ENCODE measurements at places on chromosomes 4 and X.

DNA sequence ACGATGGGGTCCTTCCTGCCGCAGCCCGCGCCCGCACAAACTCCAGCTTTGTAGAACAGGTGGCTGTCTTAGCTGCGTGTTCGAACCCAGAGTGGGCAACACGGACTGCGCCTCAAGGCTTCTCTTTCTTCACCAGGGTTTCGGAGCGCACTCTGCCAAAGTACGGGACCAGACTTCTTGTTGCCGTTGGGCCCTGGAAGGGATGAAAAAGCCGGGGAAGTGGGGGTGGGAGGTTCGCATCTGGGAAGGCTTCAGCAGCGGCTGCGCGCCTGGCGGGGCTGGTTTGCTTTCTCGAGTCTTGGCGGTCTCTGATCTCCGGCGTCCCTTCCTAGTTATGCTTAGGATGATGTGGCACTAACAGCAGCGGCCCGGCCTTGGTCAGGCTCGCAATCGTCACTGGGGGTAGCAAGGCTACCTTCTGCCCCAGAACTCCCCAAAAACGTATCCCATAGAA, 673 bp downstream of the PARM1 start:
- DNase-seq = no peak

GRCh38 chr4:113145519-113146291, 96.3 kb downstream of the ANK2 start:
- DNase-seq = no peak

GRCh38 chr4:181604546-181604945, 638.7 kb upstream of the TENM3 start:
- DNase-seq = no peak

GRCh38 chr4:154942176-154942575, 161.1 kb downstream of the RBM46 start:
- no peak for DNase-seq

DNA sequence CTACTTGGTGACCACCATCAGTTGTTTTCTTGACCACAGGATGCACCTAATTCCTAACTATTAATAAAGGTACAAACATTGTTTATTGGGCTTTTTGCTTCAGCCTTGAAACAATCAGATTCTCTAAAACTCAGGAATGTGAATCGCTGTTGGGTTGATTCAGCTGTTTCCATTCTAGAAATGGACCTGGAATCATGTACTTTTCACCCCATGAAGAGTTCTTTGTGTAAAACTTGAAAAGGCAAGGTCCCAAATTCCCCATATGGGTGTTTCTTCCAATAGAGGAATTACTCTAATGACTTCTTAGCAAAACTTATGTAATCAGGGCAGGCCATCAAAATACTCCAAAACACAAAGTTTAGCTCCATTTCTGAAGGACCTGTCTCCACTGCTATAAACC, 7.4 kb downstream of the AFAP1 start:
- DNase-seq = no peak

- no peak for DNase-seq
Observed at GRCh38 chr4:80097400-80098177, 24.6 kb upstream of the ANTXR2 start.

DNA sequence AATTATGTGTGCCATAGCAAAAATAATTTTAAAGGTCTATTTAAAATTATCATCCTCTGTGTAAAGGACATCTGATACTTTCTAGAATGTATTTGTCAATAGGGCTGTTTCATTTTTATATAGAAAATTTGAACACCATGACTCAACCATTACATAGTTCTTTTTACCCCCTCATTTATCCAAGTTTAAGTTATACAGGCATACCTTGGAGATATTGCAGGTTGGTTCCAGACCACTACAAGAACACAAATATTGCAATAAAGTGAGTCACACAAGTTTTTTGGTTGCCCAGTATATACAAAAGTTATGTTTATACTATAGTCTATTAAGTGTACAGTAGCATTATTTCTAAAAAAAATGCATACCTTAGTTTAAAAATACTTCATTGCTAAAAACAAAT, 130.4 kb downstream of the MSL3 start:
- no peak for DNase-seq

DNA sequence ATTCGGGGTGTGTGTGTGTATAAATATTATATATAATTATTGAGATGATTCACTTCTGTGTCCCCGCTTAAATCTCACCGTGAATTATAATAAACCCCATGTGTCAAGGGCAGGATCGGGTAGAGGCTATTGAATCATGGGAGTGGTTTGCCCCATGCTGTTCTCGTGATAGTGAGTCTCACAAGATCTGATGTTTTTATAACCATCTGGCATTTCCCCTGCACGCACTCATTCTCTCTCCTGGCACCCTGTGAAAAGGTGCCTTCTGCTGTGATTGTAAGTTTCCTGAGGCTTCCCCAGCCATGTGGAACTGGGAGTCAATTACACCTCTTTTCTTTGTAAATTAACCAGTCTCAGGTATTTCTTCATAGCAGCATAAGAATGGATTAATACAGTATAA, 851.4 kb upstream of the AGA start:
- no peak for DNase-seq

DNA sequence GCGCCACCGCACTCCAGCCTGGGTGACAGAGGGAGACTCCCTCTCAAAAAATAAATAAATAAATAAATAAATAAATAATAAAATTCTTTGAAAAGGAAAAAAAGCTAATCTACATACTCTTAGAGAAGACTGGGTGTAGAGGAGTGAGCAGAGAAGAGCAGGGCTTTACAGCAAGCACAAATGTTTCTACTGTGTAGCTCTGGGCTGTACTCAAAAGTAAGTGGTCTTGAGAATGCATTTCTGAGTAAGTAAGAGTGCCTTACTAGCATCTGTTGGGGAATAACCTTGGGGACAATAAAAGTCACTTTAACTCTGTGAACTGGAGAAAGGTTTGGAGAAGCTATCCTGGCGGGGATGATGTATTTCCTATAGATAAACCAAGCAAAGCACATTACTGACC, 185.8 kb downstream of the WDFY3 start:
- DNase-seq = no peak

DNA sequence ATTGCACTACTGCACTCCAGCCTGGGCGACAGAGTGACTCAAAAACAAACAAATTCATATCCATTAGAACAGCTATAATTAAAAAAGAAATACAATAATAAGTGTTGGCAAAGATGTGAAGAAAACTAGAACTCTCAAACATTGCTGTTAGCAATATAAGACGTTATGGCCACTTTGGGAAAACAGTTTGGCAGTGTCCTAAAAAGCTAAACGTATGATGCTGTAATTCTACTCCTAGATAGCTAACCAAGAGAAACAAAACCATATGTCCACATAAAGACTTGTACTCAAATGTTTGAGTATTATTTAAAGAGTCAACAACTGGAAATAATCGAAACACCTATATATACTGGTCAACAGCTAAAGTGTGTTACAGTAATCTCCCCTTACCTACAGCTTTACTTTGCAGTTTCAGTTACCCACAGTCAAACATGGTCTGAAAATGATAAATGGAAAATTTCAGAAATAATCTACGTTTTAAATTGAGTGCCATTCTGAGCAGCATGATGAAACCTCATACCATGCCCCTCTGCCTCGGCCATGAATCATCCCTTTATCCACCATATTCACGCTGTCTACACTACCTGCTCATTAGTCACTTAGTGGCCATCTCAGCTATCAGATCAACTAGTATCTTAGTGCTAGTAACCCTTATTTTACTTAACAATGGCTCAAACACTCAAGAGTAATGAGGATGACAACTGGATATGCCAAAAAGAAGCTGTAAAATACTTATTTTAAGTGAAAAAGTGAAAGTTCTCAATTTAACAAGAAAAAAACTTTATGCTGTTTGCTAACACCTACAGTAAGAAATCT, 4.9 kb downstream of the ELF2 start:
- no peak for DNase-seq

DNA sequence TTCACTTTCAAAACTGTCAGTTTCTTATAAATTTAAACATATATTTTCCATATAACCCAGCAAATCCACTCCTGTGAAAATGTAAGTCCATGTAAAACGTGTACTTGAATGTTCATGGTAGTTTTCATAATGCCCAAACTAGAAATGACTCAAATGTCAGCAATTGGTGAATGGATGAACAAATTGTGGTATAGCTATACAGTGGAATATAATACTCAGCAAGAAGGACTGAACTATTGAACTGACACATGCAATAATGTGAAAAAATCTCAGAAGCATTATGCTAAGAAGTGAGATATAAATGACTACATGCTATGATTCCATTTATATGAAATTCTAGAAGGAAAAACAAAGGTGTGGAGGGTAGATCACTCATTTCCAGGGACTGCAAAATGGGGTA, 52.2 kb downstream of the USP53 start:
- DNase-seq = no peak

DNA sequence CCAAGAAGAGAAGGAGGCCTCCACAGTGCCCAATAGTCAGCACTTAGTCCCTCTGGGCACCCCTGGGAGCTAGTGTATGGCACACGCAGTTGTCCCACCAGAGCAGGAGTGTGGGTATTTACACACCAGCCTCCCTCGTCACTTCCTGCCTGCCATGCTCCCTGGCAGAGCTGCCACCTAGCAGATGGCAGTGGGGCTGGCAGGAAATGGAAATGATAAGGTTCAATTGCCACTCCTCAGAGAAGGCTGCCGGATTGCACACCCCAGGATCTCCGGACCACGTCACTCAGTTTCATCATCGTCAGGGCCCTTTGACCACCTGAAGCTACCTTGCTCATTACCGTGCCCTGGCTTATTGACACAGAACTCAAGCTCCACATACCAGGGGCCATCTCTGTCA, 173.3 kb upstream of the PSAPL1 start:
- DNase-seq = no peak

DNA sequence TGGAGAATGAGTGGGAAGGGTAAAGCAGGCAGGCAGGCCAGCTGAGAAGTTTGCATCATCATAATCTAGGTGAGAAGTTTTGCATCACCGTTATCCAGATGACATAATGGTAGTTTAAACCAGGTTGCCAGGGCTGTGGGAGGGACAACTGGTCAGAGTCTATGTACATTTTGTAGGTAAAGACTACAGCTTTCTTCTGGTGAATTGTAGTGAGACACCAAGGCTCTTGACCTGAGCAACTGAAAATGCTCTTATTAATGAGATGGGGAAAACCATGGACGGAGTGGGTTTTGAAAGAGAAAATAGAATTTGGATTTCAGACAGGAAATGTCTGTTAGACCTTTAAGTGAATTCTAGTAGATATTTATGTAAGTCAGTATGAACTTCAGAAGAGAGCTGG, 76.0 kb upstream of the VEGFC start:
- DNase-seq = no peak

DNA sequence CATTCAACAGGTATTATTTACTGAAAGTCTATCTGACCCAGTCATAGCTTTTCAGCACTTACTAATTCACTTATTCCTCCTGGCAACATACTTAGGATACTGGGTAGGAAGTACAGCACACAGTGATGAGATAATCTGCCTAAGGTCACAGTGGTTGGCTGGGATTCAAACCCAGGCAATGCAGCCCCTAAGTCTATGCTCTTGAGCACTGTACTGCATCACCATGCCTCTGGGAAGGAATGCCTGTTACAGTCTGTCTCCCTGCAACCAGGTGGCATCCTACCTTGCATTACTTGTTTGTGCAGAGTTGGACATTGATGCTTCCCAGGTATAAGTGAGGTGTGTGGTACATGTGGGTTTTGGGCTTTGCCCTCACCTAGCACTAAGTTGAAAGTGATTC, 21.5 kb upstream of the LRAT start:
- no peak for DNase-seq

DNA sequence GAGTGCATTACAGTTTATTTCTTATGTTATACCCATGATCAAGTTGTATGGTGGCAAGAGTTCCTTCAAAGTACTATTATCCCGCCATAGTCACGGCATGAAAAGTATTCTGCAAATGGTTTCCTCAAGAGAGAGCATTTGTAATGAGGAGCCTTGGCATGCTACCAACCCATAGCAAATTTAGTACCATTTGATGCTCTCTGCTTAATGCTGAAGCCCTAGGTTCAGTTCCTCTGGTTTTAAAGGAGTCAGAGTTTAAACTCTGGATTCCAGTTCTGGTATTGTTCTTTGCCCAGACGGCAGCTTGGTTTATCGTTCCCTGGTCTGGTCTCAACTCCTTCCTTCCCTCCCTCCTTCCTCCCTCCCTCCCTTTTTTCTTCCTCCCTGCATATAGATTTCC, 371.3 kb downstream of the BMPR1B start:
- DNase-seq = no peak

DNA sequence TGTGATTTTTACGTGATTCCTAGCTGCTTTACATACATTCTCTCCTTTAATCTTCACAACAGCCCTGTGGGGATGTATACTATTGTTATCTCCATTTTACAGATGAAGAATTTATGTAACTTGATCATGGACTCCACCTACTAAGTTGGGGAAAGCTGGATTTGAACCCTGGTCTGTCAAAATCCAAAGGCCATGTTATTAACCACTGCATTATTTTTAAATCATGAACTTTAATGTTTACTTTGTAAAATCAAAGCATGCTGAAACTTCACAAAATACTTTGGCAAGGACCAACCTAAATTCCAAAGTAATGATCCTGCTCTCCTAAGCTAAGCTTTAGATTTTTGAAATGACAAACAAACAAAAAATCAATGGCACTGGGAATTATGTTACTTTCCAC, 26.1 kb downstream of the FAM47E start:
- DNase-seq = no peak

DNA sequence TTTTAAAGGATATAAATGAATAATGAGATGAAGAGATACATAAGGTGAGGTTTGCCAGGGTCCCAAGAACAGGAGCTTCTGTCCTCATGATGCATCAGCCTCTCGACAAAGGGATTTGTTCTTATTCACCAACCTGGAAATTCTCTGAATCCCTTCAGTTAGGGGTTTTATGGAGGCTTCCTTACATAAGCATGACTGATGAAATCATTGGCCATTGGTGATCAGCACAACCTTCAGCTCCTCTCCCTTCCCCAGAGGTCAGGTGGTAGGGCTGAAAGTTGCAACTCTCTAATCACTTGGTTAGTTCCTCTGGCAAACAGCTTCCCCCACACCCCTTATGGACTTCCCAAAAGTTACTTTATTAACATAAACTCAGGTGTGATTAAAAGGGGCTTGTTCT, 222.0 kb downstream of the SPRY1 start:
- no peak for DNase-seq

- DNase-seq = no peak
Observed at GRCh38 chrX:40192196-40192595, 94.4 kb upstream of the BCOR start.

DNA sequence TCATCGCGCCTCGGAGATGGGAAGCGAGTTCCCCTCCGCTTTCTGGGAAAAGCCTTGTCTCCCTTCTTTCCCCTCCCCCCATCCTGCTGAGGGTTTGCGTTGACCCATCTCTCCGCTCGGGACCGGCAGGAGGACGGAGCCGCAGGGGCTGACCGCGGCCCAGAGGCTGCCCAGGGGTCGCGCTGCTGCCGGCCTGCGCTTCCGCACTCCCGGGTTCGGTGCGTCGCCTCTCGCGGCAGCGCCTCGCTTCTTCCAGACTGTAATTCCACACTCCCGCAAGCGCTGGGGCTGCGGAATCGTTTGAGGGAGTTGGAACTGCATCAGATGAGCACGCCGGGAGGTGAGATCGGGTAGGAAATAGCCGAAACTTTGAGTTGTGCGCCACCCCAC, 88.3 kb downstream of the BCOR start:
- DNase-seq = no peak
